ENCODE measurements at places on chromosomes 5 and 9.

- no peak for DNase-seq
Measured at GRCh38 chr5:175206669-175207068, 237.3 kb downstream of the DRD1 start.

DNA sequence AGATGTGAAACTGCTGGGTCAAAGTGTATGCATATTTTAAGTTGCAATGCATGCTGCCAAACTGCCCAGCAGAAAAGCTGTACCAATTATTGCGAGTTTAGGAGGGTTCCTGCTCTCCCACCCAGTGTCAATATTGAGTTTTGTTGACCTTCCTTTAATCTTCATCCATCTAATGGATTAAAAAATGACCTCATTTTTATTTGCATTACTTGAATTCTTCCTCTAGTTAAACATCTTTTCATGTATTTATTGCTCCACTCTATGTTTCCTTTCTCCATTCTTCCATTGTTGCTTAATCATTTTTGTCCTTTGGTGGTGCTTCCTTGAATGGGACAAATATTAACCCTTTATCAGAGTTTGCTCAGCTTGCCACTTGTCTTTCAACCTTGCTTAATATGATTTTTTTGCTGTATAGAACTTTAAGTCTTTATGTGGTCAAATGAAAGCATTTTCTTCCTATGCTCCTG, 32.4 kb downstream of the TLE1 start:
- DNase-seq = no peak

- no peak for DNase-seq
Measured at GRCh38 chr9:75669721-75670120, 220.8 kb upstream of the PCSK5 start.

- DNase-seq = no peak
Measured at GRCh38 chr5:132549576-132549975, 6.3 kb upstream of the IL5 start.

- no peak for DNase-seq
Measured at GRCh38 chr9:121304707-121305106, 36.7 kb downstream of the GSN start.

DNA sequence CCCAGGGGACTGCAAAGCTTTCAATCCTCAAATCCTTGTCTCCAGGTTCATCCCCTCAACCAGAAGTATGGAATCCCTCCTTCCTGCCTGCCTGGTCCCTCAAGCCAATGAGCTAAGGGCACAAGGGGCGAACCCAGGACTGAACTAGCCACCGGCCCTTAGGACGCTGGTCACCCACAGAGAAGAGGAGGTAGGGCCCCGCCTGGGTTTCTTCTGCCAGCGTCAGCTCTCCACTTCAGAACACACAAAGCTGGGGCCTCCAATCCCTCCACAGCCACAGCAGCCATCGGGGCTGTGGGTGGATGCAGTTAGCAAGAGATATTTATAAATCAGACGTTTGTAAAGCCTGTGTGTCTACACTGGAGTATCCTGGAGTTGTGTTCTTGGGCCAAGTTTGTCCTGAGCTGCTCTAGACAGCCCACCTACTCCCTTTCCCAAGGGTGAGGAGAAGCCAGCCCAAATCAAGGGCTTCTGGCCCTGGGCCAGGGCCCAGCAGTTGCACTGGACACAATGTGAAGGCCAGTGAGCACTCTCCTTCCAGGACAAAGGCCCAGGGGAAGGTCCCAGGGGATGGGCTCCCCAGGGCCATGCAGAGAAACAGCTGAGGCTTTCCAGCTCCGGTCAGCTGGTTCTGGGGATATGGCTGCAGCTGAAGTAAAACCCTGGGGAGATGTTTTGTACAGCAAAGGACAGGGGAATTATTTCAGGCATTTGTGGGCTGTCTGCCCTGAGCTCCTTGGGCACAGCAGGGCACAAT, 18.9 kb downstream of the AMBP start:
- no peak for DNase-seq

DNA sequence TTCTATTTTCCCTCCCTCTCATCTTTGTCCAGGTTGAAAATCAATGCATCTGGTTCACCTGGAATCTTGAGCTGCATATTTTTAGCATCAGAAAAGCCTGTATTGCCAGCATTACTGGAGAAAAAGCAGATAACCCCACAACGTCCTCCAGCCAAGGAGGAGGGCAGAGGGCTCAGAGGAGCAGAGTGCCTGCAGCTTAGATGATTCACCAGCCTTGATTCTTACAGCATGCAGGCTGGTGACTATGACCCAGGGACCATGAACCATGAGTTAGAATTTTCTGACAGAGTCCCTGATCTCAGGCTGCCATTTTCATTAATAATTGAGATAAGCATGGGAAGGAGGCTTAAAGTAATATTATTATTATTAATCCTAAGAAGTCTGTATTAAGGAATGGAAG, 278.2 kb downstream of the BRINP1 start:
- no peak for DNase-seq
